ENCODE measurements at places on chromosomes 3 and 15. TPM values are rescaled to one million over a fixed set of nuclear protein-coding genes. Genes with fewer than 3 reads are reported as not detected.

CCR8 gene
- total RNA-seq, result not detected

GHSR gene
- not detected for total RNA-seq

DNA sequence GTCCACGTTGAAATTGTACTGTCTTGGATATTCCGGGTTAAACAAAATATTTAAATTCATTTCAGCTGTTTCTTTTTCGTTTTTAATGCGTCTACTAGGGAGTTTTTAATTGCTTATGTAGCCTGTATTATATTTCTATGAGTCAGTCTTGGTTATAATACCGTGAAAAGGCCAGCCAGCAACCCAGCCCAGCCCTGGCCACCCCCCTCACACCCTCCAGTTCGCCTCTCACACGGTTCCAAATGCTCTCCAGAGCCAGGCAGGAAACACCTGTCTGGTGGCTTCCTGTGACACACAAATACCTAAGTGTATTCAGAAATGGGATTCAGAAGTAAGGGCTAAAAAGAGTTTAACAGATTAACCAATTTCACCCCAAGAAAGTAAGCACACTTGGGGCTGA lies 4.4 kb downstream of the SH3BP5 start:
- peak; percentile 42 for DNase-seq
- peaks cover 96% of the 10 kb centered on the region for H3K4me1 ChIP-seq
- no peaks in the 10 kb centered on the region for H3K36me3 ChIP-seq
- no peaks in the 10 kb centered on the region for H3K27me3 ChIP-seq
- no peak overlapping the region for H3K4me3 ChIP-seq

THPO gene
- 0.11 TPM for total RNA-seq

- H3K27me3 ChIP-seq, result no peaks in the 10 kb centered on the region
- peak overlapping the region; percentile 97 for H3K27ac ChIP-seq
- no peaks in the 10 kb centered on the region for H3K36me3 ChIP-seq
- peaks cover 82% of the 10 kb centered on the region for H3K4me1 ChIP-seq
- H3K4me3 ChIP-seq, result peak overlapping the region; percentile 84
These were observed 1.8 kb downstream of the ANP32A start for GRCh38 chr15:68818769-68819494.

DNA sequence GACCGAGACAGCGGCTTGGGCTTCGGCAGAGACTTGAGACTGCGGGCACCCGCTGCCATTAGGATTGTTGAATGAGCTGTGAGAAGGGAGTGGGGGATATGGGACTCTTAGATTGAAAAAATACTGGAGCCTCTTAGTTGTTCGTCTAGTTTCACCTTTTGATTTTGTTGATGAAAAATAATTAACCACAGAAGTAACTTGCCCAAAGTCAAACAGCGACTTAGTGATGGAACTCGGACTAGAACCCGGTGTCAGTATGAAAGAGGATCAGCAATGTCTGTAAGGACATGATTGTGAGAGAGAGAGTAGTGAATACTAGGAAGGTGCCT lies 510 bp upstream of the GOLGB1 start:
- DNase-seq, result no peak
- peak overlapping the region; percentile 96 for H3K4me3 ChIP-seq
- peak overlapping the region; percentile 95 for H3K27ac ChIP-seq
- no peaks in the 10 kb centered on the region for H3K36me3 ChIP-seq
- H3K27me3 ChIP-seq, result no peaks in the 10 kb centered on the region

ZNF385D gene
- 2.3 TPM for total RNA-seq

GASK1A gene
- total RNA-seq, result 1.6 TPM

DNA sequence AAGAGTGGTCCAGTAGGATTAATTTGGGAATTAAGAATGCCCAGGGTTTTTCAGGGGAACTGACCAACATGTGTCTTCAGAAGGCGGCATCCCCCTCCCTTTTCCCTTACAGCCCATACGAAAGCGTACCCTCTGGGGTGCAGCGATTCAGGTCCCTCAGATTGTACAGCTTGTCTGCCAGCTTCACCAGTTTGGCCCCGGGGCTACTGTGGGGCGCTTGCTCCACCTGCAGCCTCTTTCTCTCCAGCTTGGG lies 848 bp downstream of the HDDC3 start:
- peaks cover 64% of the 10 kb centered on the region for H3K4me1 ChIP-seq
- H3K27ac ChIP-seq, result peak overlapping the region; percentile 95
- H3K27me3 ChIP-seq, result no peaks in the 10 kb centered on the region
- no peaks in the 10 kb centered on the region for H3K36me3 ChIP-seq

CNOT10 gene
- 14.6 TPM for total RNA-seq

RPL39L gene
- total RNA-seq, result 2.9 TPM

- no peaks in the 10 kb centered on the region for H3K36me3 ChIP-seq
- H3K27me3 ChIP-seq, result peaks cover 5% of the 10 kb centered on the region
- no peak overlapping the region for H3K4me3 ChIP-seq
- no peak for DNase-seq
- H3K4me1 ChIP-seq, result no peaks in the 10 kb centered on the region
These were observed 262.0 kb upstream of the KCNH8 start for GRCh38 chr3:18886331-18886730.

GRCh38 chr15:33874156-33874555 lies 94.1 kb upstream of the CHRM5 start:
- peaks cover 3% of the 10 kb centered on the region for H3K36me3 ChIP-seq
- no peak overlapping the region for H3K27ac ChIP-seq
- H3K4me3 ChIP-seq, result no peak overlapping the region
- H3K27me3 ChIP-seq, result no peaks in the 10 kb centered on the region
- no peak for DNase-seq
- H3K4me1 ChIP-seq, result no peaks in the 10 kb centered on the region

ARL8B gene
- 66.7 TPM for total RNA-seq

- H3K4me1 ChIP-seq, result peaks cover 8% of the 10 kb centered on the region
- H3K36me3 ChIP-seq, result no peaks in the 10 kb centered on the region
These were observed 69.7 kb downstream of the USF3 start for GRCh38 chr3:113626503-113627371.

- no peak overlapping the region for H3K4me3 ChIP-seq
- no peaks in the 10 kb centered on the region for H3K36me3 ChIP-seq
- no peak for DNase-seq
- H3K27me3 ChIP-seq, result no peaks in the 10 kb centered on the region
- H3K4me1 ChIP-seq, result no peaks in the 10 kb centered on the region
These were observed 195.6 kb downstream of the ZBBX start for GRCh38 chr3:167184511-167184910.

TGM4 gene
- total RNA-seq, result not detected
